Activated CD4-positive, alpha-beta T cell treated with anti-CD3 and anti-CD28 coated beads, Interleukin-2, amount 10 ng/mL, durations not matched to agents 24 days and 14 days (primary cell): ENCODE measurements at places on chromosomes 3 and 15. TPM values are rescaled to one million over a fixed set of nuclear protein-coding genes. Genes with fewer than 3 reads are reported as not detected.

The CLRN1 gene
- total RNA-seq = not detected in 2 replicates

The IL1RAP gene
- total RNA-seq = 24.8 and 27.8 TPM in 2 replicates

The FBXW12 gene
- total RNA-seq = 0.14 and 0.28 TPM in 2 replicates

The SPPL2A gene
- 85.0 and 86.6 TPM in 2 replicates for total RNA-seq

The SAMMSON gene
- not detected in 2 replicates for total RNA-seq

The RPUSD2 gene
- 19.3 and 20.5 TPM in 2 replicates for total RNA-seq

DNA sequence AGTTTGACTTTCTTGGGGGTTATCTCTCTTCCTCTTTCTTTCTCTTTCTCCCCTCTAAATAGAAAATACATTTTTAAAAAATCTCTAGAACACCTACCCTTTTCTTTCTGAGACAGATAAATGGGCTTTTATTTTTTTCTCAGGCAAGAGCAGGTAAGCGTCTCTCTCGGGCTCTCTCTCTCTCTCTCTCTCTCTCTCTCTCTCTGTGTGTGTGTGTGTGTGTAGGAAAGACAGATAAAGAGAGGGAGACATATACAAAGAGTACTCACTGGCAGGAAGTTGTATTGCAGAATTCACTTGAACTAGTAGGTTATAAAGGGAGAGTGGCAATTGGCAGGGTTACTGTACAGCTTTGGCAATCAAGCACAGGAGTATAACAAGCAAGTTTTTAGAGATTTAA lies 118.1 kb upstream of the LSAMP start:
- no peak for DNase-seq

DNA sequence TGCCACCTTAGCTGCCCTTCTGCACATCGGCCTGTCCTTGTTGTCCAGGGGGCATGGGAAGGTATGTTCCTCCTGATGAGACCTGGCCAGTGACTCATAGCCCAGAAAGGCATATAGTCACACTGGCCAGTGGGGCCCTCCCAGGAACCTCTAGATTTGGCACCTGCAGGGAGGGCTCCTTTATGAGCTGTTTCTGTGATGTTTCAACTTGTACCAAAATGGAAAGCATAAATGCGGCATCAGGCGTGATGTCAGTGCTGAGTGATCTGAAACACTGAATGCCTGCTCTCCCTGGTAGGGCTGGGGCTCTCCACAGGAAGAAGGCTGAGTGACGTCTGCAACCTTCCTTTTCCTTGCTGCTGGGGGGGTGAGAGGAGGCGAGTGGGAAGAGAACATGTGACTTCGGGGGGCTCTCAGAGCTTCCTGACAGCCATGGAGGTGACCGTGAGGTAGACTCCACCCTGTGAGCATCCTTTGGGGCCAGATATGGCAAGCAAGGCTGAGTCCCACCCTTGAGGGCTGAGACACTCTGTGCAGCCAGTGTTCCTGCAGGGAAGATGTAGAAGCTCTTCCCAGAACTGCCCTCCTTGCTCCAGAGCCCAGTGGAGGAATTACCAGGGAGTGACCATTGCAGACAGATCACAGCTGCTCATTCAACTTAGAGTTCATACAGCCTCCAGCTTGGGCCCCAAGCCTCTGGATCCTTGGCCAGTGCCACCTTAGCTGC lies 37.1 kb upstream of the APEH start:
- no peak for DNase-seq

GRCh38 chr15:36911322-36911944 lies 188.9 kb downstream of the MEIS2 start:
- no peak for DNase-seq

DNA sequence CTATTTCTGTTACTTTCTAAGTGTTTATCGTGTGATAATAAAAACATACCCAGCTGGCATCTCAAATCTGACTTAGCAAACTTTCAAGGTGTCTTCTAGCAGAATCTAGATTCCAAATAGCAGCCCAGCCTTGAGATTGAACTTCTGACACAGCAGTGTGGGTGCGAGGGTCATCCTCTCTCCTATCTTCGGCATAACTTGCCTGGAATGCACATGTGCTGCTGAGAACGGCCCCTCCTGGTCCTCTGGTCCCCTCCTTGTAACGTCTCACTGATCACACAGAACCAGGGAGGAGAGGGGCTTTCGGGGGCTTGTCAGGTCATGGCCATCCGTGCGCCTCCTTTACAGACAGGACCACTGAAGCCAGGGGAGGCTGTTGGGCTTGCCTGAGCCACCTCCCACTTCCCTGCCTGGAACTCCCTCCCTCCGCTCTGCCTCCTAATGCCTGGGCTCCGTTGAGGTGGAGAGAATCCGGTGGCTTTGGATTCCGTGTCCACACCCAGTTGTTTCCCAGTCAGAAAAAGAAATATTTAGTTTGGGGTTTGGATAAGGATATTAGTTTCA lies 344.4 kb upstream of the C2CD4B start:
- no peak for DNase-seq

GRCh38 chr3:114874522-114874971 lies 272.5 kb downstream of the ZBTB20 start:
- no peak for DNase-seq

DNA sequence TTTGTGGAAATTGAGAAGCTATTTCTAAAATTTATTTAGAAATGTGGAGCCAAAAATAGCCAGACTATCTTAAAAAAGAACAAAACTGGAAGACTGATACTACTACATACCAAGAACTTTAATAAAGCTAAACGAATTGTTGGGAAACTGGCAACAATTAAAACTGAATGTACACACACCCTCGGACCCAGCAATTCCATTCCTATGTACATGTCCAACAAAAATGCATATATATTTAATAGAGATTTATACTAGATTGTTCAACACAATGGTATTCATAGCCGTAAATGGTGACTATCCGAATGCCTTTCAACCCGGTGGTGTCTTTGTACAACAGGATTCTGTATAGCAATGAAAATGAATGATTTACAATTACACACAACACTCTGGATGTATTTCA lies 136.5 kb upstream of the RASGRP1 start:
- no peak for DNase-seq

DNA sequence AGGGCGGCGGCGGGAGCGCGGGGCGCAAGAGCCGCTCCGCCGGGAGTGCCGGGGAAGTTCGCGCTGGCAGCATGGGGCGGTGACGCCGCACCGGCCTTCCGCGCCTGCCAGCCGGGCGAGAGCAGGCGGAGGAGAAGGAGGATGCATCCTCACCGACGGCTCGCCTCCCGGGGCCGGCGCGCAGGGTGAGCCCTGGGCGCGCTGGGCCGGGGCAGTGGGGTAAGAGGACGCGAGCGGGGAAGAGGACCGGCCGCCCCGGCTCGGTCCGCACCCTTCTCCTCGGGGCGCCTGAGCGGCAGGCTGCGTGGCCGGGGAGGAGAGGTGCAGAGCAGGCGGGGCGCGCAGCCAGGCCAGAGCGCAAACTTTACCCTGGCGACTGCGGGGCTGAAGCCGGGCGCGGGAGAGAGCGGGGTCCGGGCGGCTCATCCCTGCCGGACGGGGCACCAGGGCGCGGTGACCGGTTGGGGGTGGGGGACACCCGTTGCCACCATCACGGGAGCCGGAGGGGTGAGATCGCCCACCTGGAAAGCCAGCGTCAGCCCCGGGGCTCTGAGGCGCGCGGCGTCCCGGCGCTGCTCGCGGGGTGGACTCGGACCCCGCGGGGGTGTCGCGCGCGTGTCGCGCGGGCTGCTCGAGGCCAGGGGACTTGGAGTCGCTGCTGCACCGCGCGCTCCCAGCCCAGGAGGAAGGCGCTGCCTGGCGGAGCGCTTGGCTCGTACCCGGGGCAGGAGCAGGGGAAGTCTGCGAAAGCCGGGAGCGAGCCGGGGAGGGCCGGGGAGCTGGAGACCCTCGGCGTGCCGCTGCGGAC lies 542 bp downstream of the GABRA5 start:
- DNase-seq = no peak

DNA sequence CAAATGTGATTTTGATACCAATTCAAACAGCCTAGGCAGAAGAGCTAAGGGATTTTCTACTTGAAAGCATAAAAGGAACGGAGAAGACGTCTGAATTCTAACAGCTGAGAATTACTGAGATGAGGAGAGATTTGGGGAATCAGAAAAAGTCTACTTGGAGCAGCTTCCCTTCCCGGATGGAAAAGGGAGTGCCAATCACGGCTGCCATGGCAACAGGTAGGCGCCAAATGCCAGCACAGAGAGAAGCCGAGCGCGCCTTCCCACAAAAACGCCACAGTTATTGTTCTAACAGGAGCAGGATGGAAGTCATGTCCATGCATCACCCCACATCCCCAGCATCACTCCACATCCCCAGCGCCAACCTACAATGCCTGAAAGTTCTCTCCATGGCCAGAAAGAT lies 63.5 kb upstream of the PRR20G start:
- no peak for DNase-seq

GRCh38 chr3:37785736-37786135 lies 75.9 kb upstream of the CTDSPL start:
- DNase-seq = no peak

DNA sequence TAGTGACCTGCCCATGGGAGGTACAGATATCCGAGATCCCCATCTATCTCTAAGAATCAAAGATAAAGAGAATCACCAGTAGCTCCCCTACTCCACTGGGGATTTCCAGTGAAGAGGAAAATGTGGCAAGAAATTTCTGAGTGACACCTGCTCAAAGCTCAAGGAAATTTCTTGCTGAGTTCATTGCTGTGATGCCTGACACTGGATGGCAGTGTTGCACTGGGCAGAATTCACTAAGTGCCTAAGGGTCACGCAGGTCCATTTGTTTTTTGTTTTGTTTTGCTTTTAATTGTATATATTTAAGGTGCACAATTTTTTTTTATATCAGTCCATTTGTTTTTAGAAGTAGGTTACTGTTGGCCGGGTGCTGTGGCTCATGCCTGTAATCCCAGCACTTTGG lies 109.5 kb upstream of the KCNAB1 start:
- no peak for DNase-seq
